EL (cell line): ENCODE measurements at places on chromosomes 5 and 9.

GRCh38 chr5:10579536-10580521 lies 16.0 kb downstream of the ANKRD33B start:
- DNase-seq: no peak

DNA sequence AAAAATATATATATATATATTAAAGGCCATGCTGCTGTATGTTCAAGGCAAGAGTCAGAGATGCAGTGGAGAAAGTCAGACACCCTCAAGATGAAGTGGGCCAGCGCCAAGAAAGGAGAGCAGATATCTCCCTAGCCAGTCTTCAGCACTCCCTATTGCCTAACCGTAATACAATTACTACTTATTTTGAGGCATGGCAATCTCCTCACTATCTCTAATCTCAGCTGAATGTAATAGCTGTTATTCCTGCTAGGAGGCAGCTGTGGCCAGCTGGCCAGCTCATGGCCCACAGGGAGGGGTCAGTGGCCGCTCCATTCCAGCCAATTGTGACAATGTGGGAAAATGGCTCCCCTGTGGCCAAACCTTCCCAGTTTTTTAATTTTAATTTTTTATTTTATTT lies 87.5 kb upstream of the FBXW11 start:
- no peak for DNase-seq

DNA sequence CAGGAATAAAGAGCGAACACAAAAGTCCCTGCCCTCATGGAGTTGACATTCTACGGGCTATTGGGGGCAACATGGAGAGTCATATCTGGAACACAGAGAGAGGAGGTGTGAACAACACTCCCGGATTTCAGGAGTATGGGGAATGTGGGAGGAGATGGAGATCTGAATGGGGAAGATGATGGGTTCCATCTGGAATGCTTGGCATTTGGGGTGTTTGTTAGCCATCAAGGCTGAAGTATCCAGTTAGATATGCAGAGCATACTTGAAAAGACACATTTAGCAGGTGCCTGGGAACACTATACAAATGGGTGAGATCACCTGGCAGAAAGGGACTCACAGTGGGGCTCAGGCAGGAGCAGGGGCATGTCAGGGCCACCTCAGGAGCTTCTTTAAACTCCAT lies 61.1 kb downstream of the EGFLAM start:
- DNase-seq: peak; percentile 59

- DNase-seq: no peak
Measured at GRCh38 chr5:151632524-151632923, 41.4 kb upstream of the FAT2 start.

- DNase-seq: no peak
Measured at GRCh38 chr5:64417390-64417789, 88.4 kb upstream of the RGS7BP start.

GRCh38 chr5:68067291-68067690 lies 148.3 kb upstream of the PIK3R1 start:
- DNase-seq: no peak

DNA sequence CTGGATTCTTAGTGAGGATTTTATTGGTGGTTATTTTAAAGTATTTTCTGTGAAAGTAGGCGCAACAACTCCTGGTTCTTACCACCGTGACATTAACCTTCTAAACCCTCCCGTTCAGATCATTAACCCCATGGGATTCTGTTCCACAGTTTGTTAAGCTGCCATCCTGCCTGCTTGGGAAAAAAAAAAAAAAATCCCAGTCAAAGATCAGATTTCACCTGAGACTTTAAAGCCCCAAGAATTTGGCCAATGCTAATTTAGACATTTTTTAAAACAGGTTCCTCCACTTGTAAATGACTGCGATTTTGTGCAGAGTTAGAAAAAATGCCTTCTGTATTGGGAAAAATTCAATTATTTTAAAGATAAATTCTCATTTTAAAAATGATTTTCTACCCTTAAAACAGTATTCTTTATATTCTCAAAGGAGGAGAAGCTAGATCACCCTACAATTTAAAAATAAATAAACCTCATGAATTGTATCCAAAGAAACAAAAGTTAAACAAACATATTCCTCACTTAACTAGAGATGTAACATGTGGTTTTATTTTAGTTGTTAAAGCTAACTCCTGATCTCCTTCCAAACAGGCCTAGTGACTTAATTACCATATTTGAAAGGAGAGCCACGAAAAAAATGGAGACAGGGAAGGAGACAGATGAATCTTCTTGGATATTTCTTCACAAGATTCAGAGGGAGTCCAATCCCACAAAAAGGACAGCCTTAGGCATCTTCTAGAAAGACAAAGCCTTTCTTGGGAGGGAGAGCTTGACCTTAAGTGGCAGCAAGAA lies 93.1 kb upstream of the IFNK start:
- DNase-seq: no peak
